ENCODE measurements at places on chromosomes 13 and 19. TPM values are rescaled to one million over a fixed set of nuclear protein-coding genes. Genes with fewer than 3 reads are reported as not detected.

METTL21C gene
- not detected for total RNA-seq

DNA sequence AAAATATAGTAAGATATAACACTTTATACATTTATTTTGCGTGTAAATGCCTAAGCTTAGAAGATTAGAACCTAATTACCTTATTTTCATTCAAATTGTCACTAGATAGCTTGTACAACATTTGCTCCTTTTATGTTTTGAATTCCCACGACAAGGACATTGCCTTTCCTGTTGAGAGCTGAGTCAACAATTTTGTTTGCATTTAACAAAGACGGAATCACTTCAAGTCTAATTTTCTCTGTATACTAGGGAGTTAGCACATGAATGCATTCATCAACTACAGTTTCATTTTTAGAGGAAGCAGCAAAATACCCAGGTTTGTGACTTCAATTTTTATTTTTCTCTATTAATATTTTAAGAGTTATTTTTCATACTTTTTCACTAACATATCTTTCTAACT lies 48.7 kb upstream of the PCCA start:
- no peak for DNase-seq

- DNase-seq = peak; percentile 96
Measured at GRCh38 chr19:5828661-5829566, 10.6 kb downstream of the FUT6 start.

ACER1 gene
- not detected for total RNA-seq

DNA sequence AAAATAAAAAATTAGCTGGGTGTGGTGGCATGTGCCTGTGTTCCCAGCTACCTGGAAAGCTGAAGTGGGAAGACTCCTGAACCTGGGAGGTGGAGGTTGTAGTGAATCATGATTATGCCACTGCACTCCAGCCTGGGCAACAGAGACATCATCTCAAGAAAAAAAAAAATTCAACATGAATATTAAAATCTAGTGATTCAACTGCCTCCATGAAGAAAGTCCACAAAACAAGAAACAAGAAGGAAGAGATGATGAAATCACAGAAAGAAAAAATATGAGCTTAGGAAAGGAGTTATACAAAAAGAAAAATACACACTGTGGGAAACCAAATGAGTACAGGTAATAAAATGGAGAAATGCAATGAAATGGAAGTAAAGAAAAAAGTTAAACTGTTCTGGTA lies 99.6 kb upstream of the SIAH3 start:
- DNase-seq = no peak

SERPINE3 gene
- not detected for total RNA-seq

- DNase-seq = no peak
Measured at GRCh38 chr13:31468114-31468902, 268.5 kb downstream of the B3GLCT start.

- no peak for DNase-seq
Measured at GRCh38 chr13:111017755-111018459, 97.2 kb upstream of the ARHGEF7 start.

Measured in kidney (tissue), 22 donors.